Kidney epithelial cell (primary cell): ENCODE measurements at places on chromosomes 6 and 20. TPM values are rescaled to one million over a fixed set of nuclear protein-coding genes. Genes with fewer than 3 reads are reported as not detected.
A peak's percentile ranks its signal among the peaks of the same experiment; 100 is the strongest.

- no peak for DNase-seq
Observed at GRCh38 chr6:140380427-140381218, 1006.2 kb upstream of the CITED2 start.

DNA sequence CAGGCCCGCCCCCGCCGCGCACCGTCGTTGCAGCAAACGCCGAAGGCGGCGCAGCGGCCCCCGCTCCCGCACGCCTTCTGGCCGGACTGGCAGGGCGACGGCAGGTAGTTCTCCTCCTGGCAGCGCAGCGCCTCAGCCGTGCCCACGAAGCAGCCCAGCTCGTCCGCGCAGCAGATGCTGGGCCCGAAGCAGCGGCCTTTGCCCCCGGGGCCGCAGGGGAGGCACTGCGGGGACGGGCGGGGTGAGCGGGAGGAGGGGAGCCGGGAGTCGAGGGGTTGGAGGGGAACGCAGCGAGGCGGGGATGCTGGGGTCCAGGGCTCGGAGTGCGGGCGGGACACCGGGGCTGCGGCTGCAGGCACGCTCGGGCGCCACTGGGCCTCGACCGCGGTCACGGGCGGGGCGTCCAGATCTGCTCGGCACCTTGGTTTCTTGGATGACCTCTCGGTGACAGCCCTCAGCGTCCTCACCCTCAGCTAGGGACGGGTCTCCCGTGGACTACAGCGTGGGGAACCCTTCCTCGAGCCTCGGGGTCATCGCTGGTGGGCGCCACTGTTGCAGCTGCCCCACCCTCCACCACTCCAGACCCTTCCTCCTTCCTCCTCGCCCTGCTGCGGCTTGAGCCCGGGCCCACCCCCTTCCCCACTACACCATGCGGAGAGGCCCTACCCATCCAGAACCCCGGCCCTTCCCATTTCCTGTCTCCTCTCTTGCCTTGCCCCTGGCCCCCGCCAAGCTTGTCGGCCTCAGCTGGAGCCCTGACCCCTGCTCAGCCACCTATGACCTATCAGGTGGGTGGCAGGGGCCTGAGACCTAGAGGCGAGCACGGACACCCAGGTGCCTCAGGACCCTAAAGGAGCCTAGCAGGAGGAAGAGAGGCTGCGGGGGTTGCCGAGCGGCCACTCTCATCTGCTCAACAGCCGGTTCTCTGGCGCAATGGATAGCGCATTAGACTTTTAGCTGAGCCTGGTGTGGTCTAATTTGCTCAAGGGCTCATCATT, 1.3 kb downstream of the AVP start:
- no peak for DNase-seq

GRCh38 chr6:150004101-150004782, 21.1 kb downstream of the RAET1L start:
- DNase-seq, result no peak

- no peak for DNase-seq
Observed at GRCh38 chr6:57432919-57433684, 115.7 kb downstream of the PRIM2 start.

- no peak for DNase-seq
Observed at GRCh38 chr6:117482240-117483003, at the start of gene DCBLD1. Gene DCBLD1, plus strand, starts transcription at chr6:117482674. Its CDS starts 108 bp downstream, at chr6:117482782.

GRCh38 chr20:6164421-6165341, 41.9 kb upstream of the FERMT1 start:
- no peak for DNase-seq

DNA sequence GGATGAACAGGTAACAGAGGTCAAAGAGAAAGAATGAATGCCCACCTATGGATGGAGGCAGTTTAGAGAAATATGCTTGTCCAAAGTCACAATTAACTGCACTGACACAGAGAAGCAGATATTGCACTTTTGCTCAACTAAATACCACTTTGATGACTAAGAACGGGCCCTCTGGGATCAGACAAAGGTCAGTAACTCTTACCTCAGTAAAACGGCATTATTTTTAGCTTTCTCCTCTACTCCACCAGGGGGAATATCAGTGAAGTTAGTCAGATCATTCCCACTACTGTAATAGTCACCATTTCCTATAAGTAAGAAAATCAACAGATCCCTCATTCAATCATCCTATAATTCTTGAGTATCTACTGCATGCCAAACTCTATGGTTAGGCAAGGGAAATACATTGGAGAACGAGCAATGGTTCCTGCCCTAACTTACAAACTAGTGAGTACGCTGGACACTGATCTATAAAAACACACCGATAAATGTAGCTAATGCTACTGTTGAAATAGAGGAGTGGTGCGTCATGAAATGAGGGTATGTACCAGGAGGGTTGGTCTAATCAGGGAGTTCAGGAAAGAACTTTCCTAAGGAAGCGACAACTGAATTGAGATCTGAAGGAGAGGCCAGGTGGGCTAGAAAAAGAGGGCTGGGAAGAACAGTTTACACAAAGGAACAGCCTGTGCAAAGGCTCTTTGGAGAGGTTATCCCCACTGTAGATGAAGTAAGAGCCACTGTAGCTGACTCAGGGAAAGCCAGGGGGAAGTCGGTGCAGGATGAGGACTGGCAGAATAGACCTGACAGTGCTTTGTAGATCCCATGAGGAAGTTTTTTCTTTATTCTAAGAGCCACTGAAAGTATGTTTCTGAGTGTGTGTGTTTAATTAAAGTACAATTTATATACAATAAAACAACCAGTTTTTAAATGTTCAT, 9.2 kb downstream of the ECI2 start:
- peak; percentile 75 for DNase-seq

GRCh38 chr6:76330031-76330430, 257.6 kb upstream of the IMPG1 start:
- no peak for DNase-seq

DNA sequence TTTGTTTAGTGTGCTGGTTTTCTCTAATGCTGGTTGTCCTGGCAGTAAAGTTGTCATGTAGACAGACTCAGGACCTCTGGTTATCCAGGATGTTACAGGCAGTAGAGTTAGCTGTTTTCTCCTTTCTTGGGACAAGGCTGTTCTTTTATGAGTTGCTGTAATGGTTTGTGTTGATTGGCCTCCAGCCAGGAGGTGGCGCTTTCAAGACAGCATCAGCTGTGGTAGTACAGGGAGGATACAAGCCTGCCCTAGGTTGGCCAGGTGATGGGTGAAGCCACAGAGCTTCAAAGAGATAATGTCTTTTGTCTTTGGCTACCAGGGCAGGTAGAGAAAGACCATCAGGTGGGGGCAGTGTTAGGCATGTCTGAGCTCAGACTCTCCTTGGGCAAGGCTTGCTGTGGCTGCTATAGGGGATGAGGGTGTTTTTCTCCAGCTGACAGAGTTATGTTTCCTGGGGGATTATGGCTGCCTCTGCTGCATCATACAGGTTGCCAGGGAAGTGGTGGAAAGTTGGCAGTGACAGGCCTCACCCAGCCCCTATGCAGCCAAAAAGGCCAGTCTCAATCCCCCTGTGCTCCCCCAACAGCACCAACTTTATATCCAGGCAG, 127.2 kb upstream of the TAB2 start:
- no peak for DNase-seq

GRCh38 chr6:146339716-146340115, 203.9 kb upstream of the RAB32 start:
- DNase-seq, result peak; percentile 74

DNA sequence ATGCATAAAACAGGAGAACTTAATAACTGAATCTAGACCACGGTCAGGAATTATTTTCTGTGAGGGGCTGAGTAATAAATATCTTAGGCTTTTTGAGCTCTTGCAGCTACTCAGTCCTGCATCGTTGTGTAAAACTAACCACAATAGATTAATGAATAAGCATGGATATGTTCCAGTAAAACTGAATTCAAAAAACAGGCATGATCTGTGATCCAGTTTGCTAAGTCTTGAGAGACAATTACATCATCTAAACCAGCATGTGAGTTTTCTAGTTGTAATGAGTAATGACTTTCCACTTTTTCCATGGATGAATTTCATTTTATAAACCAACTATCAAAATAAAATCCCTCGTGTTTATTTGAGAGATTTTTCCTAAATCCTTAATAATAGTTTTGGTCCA, 336.8 kb downstream of the RFPL4B start:
- peak; percentile 71 for DNase-seq

- no peak for DNase-seq
Observed at GRCh38 chr6:87501809-87502572, 29.2 kb downstream of the SLC35A1 start.

- DNase-seq, result no peak
Observed at GRCh38 chr6:119323931-119324330, 25.6 kb downstream of the MAN1A1 start.

- DNase-seq, result no peak
Observed at GRCh38 chr6:107703606-107704005, 120.5 kb downstream of the SCML4 start.

GRCh38 chr20:12466915-12467314, 541.9 kb upstream of the SPTLC3 start:
- DNase-seq, result no peak

- no peak for DNase-seq
Observed at GRCh38 chr6:13384506-13384905, 56.2 kb upstream of the TBC1D7 start.

DNA sequence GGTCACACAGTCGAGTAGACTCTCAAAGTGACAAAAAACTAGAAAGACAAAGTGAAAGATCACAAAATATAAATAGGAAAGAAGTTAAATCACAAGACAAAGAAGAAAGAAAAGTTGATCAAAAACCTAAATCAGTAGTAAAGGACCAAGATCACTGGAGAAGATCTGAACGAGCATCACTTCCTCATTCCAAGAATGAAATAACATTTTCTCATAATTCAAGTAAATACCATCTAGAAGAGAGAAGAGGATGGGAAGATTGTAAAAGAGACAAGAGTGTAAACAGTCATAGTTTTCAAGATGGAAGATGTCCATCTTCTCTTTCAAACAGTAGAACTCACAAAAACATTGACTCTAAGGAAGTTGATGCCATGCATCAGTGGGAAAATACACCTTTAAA, 31.6 kb upstream of the GJA10 start:
- DNase-seq, result no peak

DNA sequence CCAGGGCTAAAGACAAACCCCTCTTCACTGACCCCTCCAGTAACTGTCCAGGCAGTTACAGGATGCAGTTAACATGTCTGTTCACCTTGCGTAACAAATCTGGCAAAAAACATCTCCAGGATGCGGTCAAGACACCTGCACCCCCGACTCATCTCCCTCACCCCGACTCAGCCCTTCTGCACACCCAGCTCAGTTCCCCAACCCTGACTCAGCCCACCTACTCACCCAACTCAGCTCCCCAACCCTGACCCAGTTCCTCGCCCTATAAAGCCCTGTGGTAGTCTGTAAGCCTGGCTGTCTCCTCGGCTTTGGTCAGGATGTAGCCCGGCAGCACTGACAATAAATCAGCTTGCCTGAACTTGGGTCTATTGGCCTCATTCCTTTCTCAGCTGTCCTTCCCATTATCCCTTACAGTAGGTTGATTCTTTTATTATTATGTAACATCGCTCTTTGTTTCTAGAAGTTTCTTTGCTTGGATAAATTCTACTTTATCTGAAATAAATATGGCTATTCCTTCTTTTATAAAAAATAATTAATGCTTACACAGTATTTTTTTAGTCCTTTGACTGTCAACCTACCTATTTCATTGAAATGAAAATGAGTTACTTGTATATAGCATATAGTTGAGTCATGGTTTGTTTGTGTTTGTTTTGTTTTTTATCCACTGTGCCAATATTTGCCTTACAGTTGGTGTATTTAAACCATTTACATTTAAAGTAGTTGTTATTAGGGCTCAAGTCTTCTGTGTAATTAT, 12.9 kb upstream of the ADTRP start:
- no peak for DNase-seq

DNA sequence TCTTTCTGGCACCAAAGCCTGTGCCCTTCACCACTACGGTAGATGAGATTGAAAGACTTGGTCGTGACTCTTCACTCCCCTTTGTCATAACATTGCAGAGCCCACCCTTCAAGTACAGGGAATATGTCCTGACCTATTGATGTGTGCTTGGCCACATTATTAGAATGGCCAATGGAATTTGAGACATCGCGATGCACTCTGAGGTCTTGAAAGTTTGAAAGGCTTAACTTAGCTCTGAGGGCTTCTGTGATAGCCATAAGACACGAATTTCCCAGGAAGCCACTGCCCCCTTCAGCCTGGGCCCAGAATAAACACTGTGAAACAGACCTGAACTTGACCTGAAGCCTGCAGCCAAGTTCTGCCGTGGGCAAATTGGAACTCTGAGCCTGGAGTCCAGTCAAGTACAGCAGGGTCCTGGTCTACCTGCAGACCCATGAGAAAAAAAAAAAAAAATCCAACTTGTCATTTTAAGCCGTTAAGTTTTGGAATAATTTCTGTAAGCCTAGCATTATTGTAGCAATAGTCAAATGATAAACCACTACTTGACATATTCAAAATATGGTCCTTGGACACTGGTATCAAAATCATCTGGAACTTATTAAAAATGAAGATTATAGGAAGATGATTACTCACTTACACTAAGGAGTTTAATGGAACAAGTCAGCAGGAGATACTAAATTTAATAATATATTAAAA, 36.9 kb upstream of the TRAF3IP2 start:
- peak; percentile 32 for DNase-seq

- DNase-seq, result no peak
Observed at GRCh38 chr20:58593880-58594638, 57.0 kb upstream of the STX16 start.

- DNase-seq, result no peak
Observed at GRCh38 chr6:72769459-72770125, 147.7 kb downstream of the KCNQ5 start.

GRCh38 chr6:70673054-70673453, 5.4 kb downstream of the SMAP1 start:
- no peak for DNase-seq

DNA sequence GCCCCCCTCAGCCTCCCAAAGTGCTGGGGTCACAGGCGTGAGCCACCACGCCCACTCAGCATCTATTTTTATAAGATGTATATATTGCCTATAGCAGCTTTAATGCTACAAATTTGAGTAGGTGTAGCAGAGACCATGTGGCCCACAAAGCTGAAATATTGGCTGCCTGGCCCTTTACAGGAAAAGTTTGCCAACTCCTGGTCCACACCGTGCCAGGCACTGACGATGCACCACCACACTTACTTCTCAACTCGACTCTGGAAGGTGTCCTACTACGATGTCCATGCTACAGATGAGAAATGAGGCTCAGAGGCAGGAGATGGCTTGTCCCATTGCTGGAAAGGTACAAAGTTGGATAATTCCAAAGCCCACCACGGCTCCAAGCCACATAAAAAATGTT, 17.2 kb upstream of the SRSF6 start:
- no peak for DNase-seq

LY6G6F gene
- not detected in 2 replicates for total RNA-seq

CCN5 gene
- total RNA-seq, result not detected in 2 replicates

MANEA gene
- total RNA-seq, result 9.0 and 10.3 TPM in 2 replicates

RIMS4 gene
- total RNA-seq, result not detected in 2 replicates

AFG1L gene
- total RNA-seq, result 3.1 and 3.6 TPM in 2 replicates

RARS2 gene
- total RNA-seq, result 31.6 and 35.5 TPM in 2 replicates

CASS4 gene
- 0.07 TPM in 1 of 2 replicates, not detected in the other for total RNA-seq

NNAT gene
- total RNA-seq, result 20.3 and 25.0 TPM in 2 replicates

SCUBE3 gene
- 1.4 and 1.8 TPM in 2 replicates for total RNA-seq

AHI1 gene
- total RNA-seq, result 3.7 and 5.2 TPM in 2 replicates

SLC17A1 gene
- total RNA-seq, result not detected in 2 replicates

CSE1L gene
- 64.9 and 66.5 TPM in 2 replicates for total RNA-seq

SLC17A9 gene
- 12.0 and 13.8 TPM in 2 replicates for total RNA-seq

ADGB gene
- total RNA-seq, result not detected in 2 replicates

BTN1A1 gene
- total RNA-seq, result not detected in 2 replicates
